ENCODE measurements at places on chromosomes 2 and 18.

GRCh38 chr2:155250800-155251199 lies 552.3 kb downstream of the KCNJ3 start:
- peak; percentile 9 for DNase-seq

GRCh38 chr18:13513021-13513420 lies 213.3 kb downstream of the FAM210A start:
- DNase-seq, result peak; percentile 69

- no peak for DNase-seq
Observed at GRCh38 chr2:65292461-65293011, 64.9 kb downstream of the ACTR2 start.

- no peak for DNase-seq
Observed at GRCh38 chr18:7369006-7369405, 138.1 kb downstream of the LRRC30 start.

- DNase-seq, result no peak
Observed at GRCh38 chr2:44566059-44566458, 204.3 kb downstream of the CAMKMT start.

DNA sequence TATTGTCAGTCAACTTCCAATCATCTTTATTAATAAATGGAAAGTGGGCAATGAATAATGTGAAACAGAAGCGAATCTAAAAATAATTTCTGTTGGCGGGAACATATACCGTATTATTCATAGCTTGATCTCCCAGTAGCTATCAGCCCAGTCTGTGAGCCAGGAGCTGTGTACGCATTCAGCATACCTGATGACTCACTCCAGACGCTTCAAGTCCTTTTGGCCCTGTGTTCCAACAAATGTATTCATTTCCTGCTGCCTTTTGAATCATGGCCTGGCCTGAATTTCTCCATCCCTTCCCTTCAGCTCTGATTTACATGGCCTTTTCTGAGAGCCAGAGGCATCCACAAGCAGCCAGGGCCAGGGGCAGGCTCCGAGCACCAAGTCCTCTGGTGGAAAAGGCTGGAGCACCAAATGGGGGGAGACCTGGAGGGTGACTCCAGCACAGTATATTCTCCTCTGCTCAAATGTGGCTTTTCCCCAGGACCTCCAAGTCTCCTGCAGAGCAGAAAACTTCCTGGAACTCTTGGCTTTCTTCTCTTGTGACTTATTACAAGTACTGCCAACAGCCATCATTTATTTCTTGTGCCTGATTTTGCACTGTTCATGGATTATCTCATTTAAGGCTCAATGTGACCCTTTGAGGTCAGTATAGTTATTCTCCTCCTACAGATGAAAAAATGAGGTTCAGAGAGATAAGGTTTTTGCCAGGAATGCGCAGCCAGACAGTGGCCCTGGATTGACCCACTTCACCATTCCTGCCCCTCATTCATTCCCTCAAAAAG lies 108.7 kb downstream of the EN1 start:
- DNase-seq, result no peak

GRCh38 chr2:240396623-240397541 lies 38.6 kb upstream of the GPC1 start:
- DNase-seq, result no peak

DNA sequence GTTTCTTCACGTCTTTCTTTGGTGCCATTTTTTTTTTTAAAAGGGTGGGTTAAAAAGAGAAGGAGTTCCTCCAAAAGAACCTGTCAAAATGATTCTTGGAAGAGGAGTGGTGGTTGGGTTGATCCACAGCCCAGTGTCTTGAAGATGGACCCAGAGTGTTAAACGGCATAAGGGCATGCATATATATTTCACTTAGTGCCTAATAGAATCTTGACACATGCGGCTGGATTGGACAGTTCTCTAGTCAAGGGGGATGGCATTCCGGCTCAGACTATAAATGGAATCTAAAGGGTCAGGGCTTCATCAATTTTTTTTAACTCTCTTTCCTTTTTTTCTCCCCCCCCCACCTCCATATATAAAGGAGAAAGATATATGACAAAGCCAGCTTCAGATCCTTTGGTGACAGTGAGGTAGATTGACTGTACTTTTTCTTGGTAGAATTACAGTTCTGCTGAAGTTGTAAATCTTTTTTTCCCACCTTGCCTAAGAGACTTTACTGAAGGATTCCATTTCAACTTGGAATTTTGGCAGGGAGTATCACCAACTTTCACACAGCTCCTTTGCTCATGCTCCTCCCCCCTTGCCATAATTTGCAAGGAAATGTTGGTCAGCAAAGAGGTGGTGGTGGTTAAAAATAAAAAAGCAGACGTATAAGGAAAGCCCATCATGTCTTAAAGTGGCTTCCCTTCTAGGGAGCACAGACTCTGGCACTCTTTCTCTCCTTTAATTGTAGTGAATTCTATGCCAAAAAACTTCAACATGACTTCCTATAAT lies at the start of gene MYL1:
TSS of gene MYL1 (minus strand) at position 160 of the 774 bp plus-strand sequence. CDS start at position 28, 132 bp downstream.
- DNase-seq, result no peak

- no peak for DNase-seq
Observed at GRCh38 chr2:204437408-204437807, 107.9 kb upstream of the PARD3B start.

DNA sequence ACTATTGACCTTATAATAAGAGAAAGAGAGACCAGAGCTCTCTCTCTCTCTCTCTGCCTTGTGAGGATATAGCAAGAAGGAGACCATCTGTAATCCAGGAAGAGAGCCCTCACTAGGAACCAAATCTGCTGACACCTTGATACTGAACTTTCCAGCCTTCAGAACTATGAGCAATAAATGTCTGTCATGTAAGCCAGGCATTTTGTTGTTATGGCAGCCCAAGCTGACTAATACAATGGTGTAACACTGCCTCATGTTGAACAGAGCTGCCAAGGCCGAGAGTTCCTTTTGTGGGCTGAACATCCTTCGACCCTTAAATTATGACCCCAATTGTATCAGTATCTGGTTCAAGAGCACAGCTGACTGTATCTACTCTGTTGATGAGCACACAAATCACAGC lies 108.0 kb downstream of the LRRC30 start:
- DNase-seq, result no peak

DNA sequence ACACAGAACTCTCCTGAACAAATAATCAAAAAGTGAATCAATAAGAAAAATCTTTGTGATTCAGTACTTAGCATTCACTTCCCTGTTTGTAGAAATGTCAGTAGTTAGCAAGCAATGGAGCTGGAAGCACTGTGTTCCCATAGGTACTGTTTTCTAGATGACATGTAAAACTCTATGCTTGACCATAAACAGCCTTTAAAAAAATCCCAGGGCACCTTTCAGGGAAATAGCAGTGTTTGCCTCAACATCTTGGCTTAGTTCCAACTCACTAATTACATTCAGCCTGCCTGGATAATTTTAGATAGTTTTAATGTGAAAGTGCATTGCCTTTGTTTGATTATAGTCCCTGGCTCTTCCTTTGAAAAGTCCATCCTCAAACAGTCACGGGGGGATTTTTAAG lies 721.8 kb downstream of the ERBB4 start:
- DNase-seq, result no peak

GRCh38 chr2:65199891-65200290 lies 27.7 kb upstream of the ACTR2 start:
- DNase-seq, result no peak

GRCh38 chr2:34997779-34998178 lies 1357.8 kb upstream of the CRIM1 start:
- no peak for DNase-seq

DNA sequence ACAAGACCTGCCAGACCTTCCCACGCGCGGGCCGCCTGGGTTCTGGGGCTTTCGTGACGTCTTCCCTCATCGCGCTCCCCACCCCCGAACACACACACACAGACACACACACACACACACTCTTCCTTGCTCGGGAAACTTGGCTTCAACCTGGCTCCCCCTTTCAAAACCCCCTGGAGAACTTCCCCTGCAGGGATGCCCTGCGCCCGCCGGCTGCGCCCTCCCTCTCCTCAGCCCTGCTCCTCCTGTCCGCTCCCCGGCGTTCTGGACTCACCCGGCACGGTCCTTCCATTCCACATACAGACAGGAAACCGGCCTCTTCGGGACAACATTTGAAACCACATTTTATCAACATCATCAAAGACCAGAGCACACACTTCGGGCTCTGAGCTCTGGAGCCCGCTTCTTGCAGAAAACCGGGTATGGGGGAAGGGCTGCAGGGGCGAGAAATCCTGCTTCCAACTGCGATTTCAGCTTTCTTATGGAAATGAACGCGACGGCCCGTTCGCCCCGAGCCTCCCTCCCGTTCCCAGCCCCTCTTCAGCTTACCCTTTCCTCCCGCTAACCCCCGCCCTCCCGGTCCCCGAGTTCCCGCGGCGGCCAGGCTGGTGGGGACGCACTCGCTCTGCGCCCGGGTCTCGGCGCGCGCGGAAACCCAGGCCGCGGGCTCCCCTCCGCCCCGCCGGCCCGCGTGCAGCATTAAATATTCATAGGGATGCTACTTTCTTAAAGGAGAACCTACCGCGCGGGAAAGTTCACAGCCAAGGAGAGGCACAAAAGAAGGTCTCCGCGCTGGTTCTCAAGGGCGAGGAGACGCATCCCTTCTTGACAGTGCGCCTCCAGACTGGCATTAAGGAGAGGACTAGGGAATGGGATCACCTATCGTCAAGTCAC lies 18.3 kb downstream of the POU3F3 start:
- no peak for DNase-seq

- DNase-seq, result no peak
Observed at GRCh38 chr2:2837746-2838547, 506.9 kb upstream of the MYT1L start.

DNA sequence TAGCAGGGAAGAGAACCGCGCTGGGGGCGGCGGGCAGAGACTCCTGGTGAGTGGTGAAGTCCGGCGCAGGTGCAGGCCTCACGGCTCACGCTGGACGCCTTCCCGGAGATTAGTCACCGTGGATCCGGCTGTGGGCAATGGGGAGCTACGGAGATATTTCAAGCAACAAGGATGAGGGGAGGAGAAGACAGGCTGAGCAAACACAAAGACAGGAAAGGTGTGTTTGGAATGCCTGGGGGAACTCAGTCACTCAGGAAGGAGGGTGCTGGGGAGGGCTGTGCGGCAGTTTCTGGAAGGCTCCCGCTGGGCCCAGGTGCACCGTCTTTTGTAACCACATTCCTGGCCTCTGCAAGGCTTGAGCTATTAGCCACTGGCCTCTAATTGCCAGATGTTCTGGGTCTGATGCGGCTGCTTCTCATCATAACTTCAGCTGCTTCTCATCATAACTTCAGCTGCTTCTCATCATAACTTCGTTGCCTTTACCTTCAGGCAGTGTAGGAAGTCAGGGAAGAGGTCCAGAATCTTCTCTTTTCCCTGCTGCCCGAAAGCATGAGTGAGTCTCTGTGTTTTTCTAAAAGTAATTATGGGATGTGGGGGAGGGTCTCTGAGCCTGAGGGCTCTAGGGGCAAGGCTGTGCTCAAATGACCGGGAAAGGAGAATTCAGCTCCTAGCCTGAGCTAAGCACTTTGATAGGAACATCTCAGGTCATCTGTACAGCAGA lies 118.9 kb downstream of the PXDN start:
- no peak for DNase-seq

All from NCI-H1092 treated with DMSO at 0.1 percent for 48 hours (cell line).